Hematopoietic multipotent progenitor cell treated with erythropoietin and hydrocortisone succinate and interleukin-3 and kit ligand, for 15 days (in vitro differentiated cells): ENCODE measurements at places on chromosomes 2 and 18.

DNA sequence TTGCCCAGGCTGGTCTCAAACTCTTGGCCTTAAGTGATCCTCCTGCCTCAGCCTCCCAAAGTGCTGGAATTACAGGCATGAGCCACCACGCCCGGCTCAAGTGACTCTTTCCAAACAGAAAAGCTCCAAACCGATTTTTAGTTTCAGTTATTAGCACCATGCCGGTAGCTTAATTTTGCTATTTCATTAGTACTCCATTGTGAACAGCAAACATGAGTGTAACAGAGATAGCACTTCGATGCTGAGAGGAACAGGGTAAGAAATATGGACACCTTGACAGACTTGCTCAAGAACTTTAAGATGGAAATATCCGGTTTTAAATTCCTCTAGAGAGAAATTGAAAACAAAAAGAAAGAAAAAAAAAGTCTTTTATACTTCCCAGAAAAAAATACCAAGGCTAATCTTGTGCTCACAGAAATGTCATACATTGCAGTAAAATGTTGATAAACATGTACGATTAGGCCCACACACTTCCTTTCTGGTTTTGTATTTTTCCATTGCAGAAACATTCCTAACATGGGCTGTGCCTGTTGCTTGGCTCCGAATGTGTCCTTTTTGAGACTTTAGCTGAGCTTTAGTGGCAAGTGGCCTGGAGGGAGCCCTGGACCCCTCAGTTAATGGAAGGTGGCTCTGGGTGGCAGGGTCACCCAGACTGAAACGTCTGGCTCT lies 18.3 kb downstream of the FHL2 start:
- peak; percentile 49 for DNase-seq

DNA sequence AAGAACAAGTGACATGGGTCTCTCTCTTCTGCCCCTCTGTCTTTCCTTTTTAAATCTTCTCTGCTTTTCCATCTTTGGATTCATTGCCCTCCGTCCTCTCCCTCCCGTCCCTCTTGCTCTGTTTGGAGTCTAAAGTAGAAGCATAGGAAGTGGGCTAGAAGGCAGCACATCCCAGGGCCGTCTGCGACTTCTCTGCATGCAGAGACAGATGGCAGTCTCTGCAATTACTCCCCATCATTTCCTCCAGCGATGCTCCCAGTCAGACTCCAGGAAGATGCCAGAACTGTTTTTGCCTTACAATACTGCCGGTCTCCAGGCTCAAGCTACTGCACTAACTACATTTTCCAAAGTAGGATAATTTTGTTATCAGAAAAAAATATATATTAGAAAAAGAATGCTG lies 35.2 kb upstream of the LPIN2 start:
- DNase-seq, result no peak

DNA sequence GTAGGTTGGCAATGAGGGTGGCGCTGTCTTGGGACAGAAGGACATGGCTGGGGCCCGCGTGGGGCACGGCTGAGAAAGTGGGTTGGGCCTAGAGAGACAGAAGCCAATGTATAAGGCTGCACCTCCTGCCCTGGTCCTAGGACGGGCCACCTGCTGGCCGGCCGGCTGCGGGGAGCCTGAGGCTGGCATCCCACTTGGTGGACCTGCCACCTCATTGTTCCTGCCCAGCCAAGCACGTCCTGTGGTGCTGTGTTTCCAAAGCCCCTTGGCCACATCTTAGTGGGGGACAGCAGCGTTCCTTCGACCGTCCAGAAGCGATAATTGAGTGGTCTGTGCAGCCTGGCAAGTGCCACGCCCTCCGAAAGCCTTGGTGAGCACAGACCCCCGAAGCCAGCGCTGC lies 223.9 kb downstream of the LDLRAD4 start:
- DNase-seq, result no peak

GRCh38 chr18:57836557-57836956 lies 33.4 kb upstream of the ATP8B1 start:
- no peak for DNase-seq

GRCh38 chr2:153071090-153071489 lies 352.7 kb downstream of the ARL6IP6 start:
- DNase-seq, result no peak
